ENCODE measurements at places on chromosomes 5 and 9. TPM values are rescaled to one million over a fixed set of nuclear protein-coding genes. Genes with fewer than 3 reads are reported as not detected.

GRCh38 chr5:14445576-14446290 is 135.9 kb upstream of the OTULINL start:
- no peak for DNase-seq
- H3K36me3 ChIP-seq: no peaks in the 10 kb centered on the region
- no peak overlapping the region for H3K4me3 ChIP-seq
- H3K4me1 ChIP-seq: peaks cover 10% of the 10 kb centered on the region

GRCh38 chr5:178216088-178216534 is 11.8 kb downstream of the HNRNPAB start:
- H3K4me3 ChIP-seq: no peak overlapping the region
- no peaks in the 10 kb centered on the region for H3K27me3 ChIP-seq
- no peaks in the 10 kb centered on the region for H3K36me3 ChIP-seq
- no peak for DNase-seq
- no peak overlapping the region for H3K27ac ChIP-seq

The CDH10 gene
- total RNA-seq: 0.21 TPM

The PTPN3 gene
- 15.9 TPM for total RNA-seq

DNA sequence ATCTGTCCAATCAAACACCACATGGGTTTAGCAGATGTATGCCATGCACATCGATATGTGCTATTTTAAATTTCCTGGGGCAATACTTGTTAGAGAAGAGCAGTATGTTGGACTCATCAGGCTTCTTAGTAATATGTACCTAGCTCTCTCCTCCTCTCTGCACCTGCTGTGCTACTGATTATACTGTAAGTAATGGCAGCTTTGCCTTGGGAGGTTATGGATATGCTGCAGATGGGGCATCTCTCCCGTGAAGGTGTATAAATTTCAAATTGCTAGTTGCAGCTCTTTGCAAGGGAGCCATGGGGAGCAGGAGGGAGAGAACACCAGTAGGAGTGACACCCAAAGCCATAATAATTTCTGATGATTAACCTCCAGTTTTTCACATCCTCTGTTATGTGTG is 101.5 kb downstream of the SPATA31D1 start:
- H3K27me3 ChIP-seq: no peaks in the 10 kb centered on the region
- H3K36me3 ChIP-seq: no peaks in the 10 kb centered on the region
- no peaks in the 10 kb centered on the region for H3K4me1 ChIP-seq

The FAM153A gene
- total RNA-seq: 3.7 TPM

DNA sequence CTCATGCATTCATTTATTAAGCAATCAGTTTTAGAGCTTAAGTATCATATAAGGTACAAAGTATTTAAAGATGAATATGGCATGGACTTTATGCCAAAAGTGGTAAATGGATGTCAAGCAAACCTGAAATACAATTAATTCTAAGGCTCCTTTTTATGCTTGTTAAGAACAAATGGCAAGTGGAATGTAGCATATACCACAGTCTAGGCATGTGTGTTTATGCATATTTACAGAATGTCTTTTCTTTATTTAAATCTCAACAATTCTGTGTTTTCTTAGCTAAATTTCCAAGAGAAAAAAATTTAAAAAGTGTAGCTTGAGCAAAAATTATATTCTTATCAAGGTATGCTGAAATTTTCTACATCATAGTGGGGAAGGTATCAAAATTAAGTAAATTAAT is 39.8 kb downstream of the MPDZ start:
- H3K27ac ChIP-seq: no peak overlapping the region
- no peaks in the 10 kb centered on the region for H3K36me3 ChIP-seq
- H3K27me3 ChIP-seq: no peaks in the 10 kb centered on the region
- no peaks in the 10 kb centered on the region for H3K4me1 ChIP-seq
- no peak overlapping the region for H3K4me3 ChIP-seq
- DNase-seq: no peak

DNA sequence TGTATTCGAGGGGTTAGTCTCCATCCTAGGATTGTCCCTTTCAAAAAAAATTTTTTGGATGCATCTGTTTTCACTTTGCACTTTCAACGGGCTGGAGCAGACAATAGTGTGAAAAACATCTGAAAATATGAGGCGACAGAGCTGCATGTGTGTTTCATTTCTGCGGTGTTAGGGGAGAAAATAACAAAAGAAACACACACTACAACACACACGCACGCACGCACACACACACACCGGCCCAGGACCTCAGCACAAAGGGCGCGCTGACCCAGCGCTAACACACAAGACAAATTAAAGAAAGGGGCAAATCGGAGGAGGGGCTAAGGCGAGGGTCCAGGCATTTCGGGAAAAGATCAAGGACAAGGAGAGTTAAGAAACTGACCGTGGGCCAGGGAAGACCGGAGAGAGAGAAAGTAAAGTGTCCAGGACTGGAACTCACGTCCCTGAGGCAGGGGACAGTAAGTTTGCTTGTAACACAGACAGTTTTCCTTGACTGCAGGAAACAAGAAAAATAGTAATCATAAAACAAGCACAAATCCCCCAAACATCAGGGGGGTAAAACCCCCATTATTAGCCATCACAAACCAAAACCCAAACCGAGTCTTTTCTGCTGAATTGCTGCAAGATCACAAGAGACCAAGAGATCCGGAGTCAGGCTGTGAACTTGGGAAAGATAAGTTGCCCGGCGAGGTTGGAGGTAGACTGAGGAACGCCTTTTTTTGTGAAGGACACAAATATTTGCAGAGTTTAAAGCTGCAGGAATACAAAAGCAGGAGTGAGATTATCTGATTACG is 302.1 kb downstream of the PARP8 start:
- DNase-seq: peak; percentile 24
- H3K4me3 ChIP-seq: peak overlapping the region; percentile 10
- peaks cover 17% of the 10 kb centered on the region for H3K4me1 ChIP-seq

DNA sequence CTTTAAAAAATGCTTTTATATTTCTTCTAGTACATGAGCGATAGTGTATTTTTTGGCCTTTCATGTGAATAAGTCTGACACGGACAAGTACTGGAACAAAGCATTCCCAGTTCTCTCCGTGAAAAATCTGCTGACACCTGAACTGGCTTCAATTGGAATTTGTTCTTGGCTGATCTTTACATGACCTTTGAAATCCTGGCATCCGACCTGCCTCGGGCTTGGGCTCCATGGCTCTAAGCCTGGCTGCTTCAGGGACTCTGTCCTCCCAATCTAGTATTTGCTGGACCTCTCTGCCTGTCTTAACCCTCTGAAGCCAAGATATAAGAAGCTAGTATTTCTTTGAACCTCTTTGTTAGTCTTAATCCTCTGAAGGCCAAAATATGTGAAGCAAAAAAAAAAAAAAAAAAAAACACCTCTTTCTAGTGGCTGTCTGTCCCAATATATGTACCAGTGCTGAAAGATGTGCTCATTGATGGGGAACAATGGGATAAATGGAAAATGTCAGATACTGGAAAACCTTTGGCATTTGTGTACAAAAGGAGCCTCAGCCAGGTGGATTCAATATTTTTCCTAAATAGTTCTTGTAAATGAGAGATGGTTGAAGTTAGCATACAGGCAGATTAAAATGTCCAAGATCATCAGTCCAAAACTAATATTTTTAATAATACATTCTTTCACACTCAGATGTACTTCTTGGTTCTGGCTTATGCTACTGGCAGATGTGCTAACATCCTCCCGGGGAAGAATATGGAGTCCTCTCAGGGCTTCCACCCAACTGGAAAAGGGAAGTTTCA is 470.6 kb downstream of the TUSC1 start:
- no peaks in the 10 kb centered on the region for H3K27me3 ChIP-seq
- DNase-seq: no peak
- no peak overlapping the region for H3K27ac ChIP-seq

The ARHGEF39 gene
- 3.1 TPM for total RNA-seq

The RXRA gene
- 56.7 TPM for total RNA-seq

DNA sequence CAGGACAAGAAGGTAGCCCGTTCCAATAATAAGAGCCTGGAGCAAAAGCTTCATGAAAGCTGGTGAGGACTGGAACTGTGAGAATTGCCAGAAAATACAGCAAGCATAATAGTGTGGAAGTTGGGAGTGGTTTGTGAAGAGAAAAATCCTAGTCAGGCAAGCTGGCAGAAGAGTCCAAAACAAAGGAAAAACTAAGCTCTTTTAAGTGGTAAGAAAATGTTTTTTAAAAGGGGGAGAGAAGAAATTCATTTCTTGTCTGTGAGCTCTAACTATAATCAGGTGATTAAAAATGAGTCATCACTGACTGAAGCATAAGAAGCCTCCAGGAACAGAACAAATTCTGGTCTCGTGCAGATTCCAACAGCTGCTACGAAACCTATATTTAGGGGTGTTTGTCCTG is 102.6 kb downstream of the CAAP1 start:
- DNase-seq: no peak
- no peaks in the 10 kb centered on the region for H3K4me1 ChIP-seq
- no peak overlapping the region for H3K4me3 ChIP-seq
- H3K36me3 ChIP-seq: no peaks in the 10 kb centered on the region
- H3K27me3 ChIP-seq: no peaks in the 10 kb centered on the region
- H3K27ac ChIP-seq: no peak overlapping the region

The SLC36A2 gene
- not detected for total RNA-seq

DNA sequence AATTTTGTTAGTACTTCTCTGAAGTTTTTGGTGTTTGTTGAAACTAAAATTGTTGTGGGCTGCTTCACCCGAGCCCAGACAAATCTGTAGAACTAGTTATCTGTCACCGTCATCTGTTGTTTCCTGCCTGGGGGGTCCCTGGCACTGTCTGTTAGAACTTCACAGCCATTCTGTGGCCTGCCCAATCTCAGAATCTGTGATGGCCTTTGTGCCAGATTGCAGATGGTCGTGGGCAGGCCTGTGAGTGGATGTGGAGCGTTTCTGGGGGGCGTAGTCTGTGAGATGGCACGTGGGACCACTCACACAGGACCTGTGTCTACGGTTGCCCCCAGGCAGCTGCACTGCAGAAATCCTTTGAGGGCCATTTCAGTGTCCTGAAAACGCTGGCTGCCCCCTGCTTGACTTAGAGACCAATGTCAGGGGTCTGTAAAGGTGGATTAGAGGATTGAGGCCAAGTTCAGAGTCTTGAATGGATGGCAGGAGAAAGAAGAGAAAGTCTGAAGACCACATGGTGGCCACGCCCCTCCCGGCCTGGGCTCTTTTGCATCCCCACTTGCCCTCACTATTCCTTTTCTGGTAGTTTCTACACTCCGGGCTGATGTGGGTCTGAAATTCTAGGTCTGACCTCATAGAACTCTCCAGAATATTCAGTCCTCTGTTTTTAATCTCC is 38.3 kb downstream of the TRIO start:
- DNase-seq: no peak
- no peaks in the 10 kb centered on the region for H3K36me3 ChIP-seq
- H3K27ac ChIP-seq: no peak overlapping the region

The DHX29 gene
- 26.9 TPM for total RNA-seq

DNA sequence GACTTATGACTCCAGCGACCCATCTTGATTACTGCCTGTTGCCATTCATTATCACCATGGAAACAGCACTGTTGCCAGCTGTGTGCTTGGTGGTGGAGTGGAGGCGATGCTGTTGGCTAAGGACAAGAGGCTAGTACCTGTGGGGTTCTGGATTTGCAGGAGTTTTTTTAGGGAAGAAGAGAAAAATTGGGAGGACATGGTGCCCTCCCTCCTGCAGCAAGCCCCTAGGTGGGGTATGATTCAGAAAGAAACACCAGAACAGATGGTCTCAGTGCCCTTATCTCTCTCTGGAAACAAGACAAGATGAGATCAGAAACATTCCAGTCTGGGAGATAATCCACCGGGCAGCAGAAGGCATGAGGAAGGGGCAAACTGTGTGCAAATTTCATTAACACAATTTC is 87.8 kb upstream of the TLR4 start:
- H3K27me3 ChIP-seq: no peaks in the 10 kb centered on the region
- H3K27ac ChIP-seq: no peak overlapping the region
- no peaks in the 10 kb centered on the region for H3K36me3 ChIP-seq
- DNase-seq: no peak
- no peak overlapping the region for H3K4me3 ChIP-seq

The ERGIC1 gene
- 229 TPM for total RNA-seq

GRCh38 chr9:109272045-109272444 is 48.8 kb downstream of the EPB41L4B start:
- H3K4me3 ChIP-seq: no peak overlapping the region
- H3K36me3 ChIP-seq: no peaks in the 10 kb centered on the region
- H3K27me3 ChIP-seq: no peaks in the 10 kb centered on the region
- DNase-seq: no peak

- peaks cover 75% of the 10 kb centered on the region for H3K4me1 ChIP-seq
- H3K27me3 ChIP-seq: no peaks in the 10 kb centered on the region
- DNase-seq: no peak
These were observed 2.2 kb downstream of the RAD23B start for GRCh38 chr9:107285286-107285685.

GRCh38 chr5:32388432-32389129 is 56.0 kb downstream of the ZFR start:
- peak overlapping the region; percentile 42 for H3K27ac ChIP-seq
- H3K4me1 ChIP-seq: peaks cover 16% of the 10 kb centered on the region
- H3K27me3 ChIP-seq: no peaks in the 10 kb centered on the region
- DNase-seq: no peak
- no peak overlapping the region for H3K4me3 ChIP-seq

The TXNDC8 gene
- not detected for total RNA-seq

The SLC46A2 gene
- total RNA-seq: 13.0 TPM

- H3K4me1 ChIP-seq: no peaks in the 10 kb centered on the region
- no peak overlapping the region for H3K4me3 ChIP-seq
- no peaks in the 10 kb centered on the region for H3K27me3 ChIP-seq
- peaks cover 55% of the 10 kb centered on the region for H3K36me3 ChIP-seq
These were observed 107.6 kb upstream of the RASGRF2 start for GRCh38 chr5:80852331-80853245.

DNA sequence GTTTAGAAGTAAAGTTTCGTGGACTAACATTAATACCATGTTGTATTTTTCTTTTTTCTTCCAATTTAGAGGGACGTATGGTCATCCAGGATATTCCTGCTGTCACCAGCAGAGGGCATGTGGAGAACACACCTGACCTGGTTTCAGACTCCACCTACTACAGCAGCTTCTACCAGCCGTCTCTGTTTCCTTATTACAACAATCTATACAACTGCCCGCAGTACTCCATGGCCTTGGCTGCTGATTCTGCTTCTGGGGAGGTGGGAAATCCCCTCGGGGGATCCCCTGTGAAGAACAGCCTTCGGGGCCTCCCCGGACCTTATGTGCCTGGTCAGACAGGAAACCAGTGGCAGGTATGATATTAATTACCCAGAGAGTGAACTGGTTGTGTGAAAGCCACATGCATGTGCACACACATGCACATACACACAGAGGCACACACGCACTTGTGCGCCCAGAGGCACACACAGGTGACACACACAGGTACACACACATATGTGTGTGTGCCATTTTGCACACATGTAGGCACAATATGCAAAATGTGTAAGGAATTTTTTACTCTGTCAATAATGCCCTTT is 52.4 kb downstream of the DMRT1 start:
- H3K27me3 ChIP-seq: no peaks in the 10 kb centered on the region
- no peaks in the 10 kb centered on the region for H3K36me3 ChIP-seq

DNA sequence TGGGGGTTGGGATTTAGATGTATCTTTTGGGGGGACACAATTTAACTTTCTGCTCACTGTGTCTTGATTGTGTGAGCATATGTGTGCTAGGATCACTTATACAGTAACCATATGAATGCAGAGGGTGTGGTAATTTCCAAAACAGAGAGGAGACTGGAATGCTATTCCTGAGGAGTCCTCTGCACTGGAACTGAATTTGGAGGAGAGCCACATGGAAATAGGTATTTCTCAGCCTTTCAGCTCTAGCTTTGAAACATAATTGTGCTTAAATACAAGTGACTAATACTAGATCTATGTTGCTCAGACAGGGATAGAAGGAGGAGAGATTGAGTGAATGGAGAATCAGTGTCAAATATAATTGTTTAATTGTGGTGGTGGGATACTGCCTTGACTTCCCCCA is 45.5 kb downstream of the FOCAD start:
- no peak overlapping the region for H3K27ac ChIP-seq
- no peak overlapping the region for H3K4me3 ChIP-seq
- no peak for DNase-seq
- no peaks in the 10 kb centered on the region for H3K36me3 ChIP-seq
